ENCODE measurements at places on chromosomes 3 and 15.

DNA sequence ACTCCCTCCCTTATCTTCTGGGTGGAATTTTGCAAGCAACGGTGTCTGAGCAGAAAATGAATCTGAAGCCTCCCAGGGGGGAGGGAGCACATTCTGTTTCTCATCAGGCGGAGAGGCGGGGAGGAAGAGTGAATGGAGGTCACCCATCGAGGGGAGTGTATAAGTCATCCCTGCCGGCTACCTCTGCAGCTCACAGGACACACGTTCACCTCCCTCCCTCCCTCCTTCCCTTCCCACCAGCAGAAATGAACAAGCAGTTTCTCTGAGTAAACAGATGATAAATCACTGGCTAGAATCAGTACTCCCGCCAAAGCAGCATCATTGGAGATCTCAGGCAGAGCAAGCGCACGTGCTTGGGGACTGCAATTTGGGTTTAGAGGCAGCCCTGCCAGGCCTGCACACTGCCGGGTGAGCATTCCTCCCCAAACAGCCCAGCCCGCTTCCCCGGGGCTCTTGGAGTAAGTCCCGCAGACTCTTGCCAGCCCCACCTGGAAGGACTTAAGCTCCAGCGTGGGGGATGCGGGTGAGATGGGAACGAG lies 38.3 kb downstream of the CPN2 start:
- DNase-seq: peak; percentile 31

GRCh38 chr3:58161435-58162398 lies 49.1 kb downstream of the DNASE1L3 start:
- DNase-seq: no peak

DNA sequence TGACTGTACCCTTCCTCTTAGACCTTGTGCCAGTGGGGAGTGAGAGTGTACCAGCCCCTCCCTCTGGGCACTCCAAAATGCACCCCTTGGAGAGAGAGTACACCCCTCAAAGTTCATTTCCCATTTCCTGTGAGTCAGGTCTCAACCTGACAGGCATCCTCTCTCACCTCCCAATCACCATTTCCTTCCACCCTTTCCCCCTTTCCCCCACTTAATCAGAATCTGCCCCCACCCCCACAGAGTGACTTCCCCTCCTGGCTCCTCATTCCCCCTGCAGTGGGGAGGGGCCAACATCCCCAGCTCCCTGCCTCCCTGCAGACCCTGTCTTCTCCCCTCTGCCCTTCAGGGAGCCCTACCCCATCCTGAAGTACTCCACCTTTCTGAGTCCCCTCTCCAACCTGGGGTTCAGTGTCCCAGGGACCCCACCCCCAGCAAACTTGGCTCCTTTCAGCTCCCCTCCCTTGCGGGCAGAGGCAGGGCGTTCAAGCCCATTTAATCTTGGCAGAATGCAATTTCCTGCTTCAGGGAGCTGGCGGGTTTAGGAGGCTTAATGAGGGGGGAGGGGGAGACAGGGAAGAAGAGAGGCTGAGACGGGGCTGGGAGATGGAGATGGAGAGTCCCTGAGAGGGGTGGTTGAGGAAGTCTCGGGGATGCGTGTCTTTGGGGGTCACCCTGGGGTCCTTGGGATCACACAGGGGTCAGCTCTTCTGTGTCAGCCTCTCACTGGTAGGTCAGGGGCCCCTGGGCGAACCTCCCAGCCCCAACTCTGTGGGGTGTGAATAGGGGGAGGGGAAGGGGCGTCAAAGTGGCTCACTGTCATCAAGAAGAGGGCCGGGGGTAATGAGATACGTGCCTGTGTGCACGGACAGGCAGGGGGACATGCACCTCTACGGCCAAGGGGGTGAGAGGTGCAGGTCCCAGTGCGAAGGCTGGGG lies 16.6 kb upstream of the SEMA3F start:
- DNase-seq: peak; percentile 37

DNA sequence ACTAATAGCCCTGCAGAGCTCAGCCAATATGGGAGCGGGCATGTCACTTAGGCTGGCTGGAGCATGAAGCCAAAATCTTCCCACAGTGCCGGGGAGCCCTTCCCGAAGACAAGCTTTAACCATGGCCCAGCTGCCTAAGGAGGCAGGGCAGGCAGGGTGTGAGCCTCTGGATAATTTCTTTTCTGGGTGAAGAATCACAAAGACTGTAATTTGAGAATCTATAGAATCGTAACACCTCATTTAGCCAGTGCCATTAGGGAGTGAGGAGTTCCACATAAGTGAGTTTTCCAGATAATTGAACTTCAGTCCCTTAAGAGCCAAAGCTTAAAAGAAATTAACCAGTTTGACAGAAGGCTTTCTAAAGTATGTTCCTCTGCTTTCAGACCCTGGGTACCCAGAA lies 40.2 kb upstream of the TLE3 start:
- no peak for DNase-seq

DNA sequence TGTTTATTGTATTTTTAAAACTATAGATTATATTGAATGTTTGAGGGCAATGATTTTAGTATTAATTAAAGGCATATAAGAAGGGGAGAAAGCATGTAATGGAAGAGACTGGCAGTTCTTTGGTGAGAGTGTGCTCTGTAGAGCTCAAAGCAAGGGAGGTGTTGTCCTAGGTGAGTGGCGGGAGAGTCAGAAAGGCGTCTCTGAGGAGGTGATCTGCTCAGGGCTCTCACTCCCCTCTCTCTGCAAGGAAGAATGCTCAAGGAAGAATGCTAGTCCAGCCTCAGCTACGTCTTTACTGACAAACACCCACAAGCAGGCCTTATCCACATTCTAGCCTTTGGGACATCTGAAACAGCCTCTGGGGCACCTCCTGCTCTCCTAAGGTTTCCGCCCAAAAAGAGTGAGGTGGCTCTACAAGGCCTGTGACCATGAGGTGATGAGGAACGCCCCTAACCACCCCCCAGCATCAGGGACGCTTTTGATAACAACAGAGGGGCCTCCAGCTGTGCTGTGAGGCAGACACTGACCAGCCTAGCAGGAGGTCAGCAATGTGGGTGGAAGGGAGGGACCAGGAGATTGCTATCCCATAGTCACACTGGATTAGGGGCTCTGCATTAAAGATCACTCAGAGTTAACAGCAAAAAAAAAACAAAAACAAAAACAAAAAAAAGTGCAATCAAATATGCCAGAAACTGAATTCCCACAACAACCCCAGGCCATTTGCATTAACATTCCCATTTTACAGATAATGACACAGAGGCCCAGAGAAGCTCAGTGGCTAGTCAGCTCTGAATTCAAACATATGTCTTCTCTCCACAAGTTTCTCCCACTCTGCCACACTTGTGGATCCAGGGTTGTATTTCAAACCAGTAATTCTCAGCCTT lies 202.2 kb upstream of the CTNNB1 start:
- no peak for DNase-seq

- DNase-seq: peak; percentile 43
Observed at GRCh38 chr3:32240159-32240545, 1.7 kb downstream of the CMTM8 start.

GRCh38 chr3:58341376-58341775 lies 8.7 kb downstream of the PXK start:
- DNase-seq: no peak

GRCh38 chr3:9666704-9667445 lies 17.6 kb downstream of the MTMR14 start:
- no peak for DNase-seq

- no peak for DNase-seq
Observed at GRCh38 chr3:64097920-64098319, 74.6 kb upstream of the PSMD6 start.

- DNase-seq: no peak
Observed at GRCh38 chr15:40933517-40933902, 4.4 kb downstream of the DLL4 start.

DNA sequence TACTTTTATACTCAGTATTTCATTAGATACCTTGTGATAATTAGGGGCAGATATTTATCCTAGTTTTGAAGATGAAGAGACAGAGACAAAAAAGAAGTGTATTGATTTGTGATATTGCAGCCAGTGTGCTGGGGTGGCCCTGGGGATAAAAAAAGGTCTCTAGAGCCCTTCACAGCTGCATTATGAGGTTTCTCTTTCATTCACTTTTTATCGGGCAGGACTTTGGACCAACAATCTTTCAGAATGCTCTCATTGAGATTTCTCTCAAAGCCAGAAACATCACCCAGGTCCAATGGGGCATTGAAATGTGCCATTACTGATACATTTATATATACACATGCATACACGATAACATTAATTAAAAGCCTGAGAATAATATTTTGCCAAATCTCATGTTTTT lies 20.5 kb upstream of the SELENOT start:
- DNase-seq: no peak

DNA sequence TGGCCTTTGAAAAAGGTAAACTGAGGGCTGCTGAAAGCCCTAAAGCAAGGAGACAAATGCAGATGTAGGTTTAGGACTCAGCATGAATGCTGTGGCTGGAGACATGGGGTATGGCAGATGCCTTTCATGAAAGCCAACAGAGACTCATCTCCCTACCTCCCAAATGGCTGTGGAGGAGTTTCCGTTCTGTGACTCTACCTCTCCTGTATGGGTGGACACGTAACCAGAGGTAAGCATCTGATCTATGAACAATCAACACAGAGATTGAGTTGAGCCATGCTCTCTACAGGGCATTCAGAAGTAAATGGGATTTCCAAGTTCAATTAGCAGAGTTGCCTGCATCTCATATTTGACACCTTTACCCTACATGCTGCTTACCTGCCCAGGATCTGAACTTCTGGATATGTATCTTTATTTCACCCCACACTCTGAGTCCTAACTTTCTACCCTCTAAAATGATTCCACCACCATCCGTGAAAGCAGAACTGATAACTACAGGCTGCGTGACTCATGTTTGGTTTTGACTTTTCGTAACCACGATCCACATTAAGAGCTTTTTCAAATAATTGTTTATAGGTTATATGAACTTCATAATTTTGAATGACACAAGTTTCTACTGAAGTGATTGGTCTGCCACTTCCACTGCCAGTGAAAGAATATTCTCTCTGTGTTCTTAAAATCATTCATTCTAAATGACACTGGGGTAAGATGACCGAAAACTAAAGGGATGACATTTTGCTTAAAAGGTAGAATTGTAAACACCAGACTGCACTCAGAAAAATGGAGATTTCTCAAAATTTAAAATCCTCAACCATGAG lies 1058.7 kb downstream of the FHIT start:
- DNase-seq: no peak

GRCh38 chr3:45689787-45690145 lies 570 bp downstream of the SACM1L start:
- no peak for DNase-seq

DNA sequence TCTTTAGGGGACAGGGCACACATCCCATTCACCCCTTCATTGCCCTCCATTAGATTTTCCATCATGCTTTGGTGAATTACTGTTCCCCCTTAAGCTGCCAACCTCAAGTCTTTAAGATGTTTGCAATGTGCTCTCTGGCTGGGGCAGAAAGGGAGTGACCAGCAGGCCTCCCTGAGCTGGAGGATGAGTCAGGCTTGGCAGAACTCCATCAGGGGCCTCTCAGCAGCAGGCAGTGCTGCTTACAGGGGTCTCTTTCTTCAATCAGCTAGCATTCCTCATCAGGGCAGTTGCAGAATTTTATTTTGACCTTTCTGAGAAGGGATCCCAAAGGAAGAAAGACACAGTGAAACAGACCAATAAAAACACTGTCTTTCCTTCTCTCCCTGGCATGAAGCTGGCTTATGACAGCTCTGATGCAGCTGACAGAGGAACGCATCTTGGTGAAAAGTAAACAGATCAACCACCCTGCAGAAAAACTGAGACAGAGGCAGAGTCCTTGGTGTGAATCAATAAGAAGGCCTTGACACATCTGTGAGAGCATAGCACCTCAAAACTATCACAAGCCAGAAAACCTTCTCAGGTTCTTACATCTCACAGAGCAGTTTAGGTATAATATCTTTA lies 88.7 kb upstream of the MRPL3 start:
- no peak for DNase-seq

DNA sequence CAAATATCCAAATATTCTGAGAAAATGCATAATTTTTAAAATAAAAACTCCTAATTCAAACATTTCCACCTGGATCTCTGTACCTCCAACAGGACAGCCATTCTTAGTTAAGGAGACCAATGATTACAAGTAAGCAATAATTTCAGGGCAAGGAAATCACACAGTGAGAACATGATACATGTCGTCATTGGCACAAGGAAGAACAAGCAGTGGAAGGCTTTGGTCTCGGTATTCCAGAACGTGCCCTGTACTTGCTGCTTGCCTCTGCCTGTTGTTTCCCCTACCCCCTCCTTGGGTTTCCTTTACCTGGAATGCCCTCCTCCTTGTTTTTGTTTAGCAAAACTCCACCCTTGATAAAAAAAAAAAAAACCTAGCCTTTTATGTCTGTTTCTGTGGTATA lies 72.8 kb downstream of the PPM1L start:
- no peak for DNase-seq

Measured in NCI-H345 (cell line).